AG10803 (cell line): ENCODE measurements at places on chromosomes 11 and 22.

- peak; percentile 91 for DNase-seq
Observed at GRCh38 chr11:122069707-122070360, 46.2 kb downstream of the BLID start.

DNA sequence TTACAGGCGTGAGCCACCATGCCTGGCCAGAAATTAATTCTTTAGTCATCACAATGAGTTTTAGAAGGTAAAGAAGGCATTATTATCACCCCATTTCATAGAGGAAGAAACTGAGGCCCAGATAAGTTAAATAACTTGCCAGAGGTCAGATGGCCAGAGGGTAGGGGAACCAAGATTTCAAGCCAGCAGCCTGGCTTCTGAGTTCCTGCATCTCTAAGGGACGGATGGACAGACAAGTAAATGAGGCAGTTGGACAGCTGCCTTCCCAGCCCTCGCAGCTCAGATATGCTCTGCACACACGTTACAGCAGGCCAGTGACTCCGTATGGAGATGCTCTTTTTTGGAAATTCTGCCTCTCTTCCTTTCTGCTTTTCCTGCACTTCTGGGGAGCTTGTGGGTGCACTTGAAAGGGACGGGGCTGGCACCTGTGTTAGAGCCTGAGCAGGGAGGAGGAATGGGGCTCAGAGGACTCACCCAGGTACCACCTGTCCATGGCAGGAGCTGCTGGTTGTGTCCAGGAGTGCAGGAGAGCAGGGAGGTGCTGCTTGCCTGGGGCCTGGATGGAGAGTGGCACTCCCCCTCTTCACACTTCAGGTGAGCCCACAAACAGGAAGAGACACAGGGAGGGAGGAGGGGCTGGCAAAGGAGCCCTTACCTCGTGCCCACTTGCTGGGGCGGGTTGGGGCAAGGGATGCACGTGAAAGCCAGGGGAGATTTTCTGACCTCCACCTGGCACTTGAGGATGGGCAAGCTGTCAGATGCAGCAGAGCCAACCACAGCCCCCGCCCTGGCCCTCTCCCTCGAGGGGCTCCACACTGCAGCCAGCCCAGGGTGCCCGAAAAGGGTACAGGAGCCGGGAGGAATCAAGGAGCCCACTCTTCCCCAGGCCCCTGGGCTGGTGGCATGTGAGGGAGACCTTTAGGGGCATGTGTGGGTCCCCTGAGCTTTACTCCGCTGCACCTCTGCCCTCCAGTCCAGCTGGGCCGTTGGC is 3.3 kb upstream of the FXYD2 start:
- no peak for DNase-seq

GRCh38 chr22:47009304-47010101 is 247.1 kb downstream of the TBC1D22A start:
- DNase-seq = no peak

DNA sequence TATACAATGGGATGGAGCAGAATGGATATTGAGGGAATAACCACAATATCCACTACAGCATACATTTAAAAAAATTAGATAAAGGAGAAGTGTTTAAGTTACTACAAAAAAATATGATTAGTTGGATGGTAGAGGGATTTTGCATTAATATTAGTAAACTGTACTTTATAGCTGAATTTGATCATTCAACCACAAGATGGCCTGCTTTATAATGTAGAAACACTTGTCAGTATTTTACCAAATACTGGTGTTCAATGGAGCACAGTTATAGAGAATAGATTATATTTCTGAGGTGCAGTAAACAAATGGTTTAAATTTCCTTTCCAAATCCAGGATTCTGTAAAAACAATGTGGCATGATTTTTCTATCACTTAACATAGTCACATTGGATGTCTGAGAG is 818.8 kb upstream of the CHORDC1 start:
- DNase-seq = no peak

GRCh38 chr11:65538915-65539743 is 14.2 kb downstream of the SCYL1 start:
- DNase-seq = no peak

DNA sequence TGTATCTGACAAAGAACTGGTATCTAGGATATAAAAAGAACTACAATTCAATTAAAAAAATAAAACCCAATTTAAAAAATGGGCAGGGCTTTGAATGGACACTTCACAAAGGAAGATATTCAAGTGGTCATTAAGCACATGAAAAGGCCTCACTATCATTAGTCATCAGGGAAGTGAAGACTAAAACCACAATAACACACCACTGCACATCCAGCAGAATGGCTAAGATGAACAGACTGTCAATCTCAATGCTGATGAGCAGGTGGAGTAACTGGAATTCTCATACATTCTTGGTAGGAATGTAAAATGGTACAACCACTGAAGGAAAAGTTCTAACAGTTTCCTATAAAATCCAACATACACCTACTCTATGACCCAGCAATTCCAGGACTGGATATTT is 8.9 kb downstream of the HPS4 start:
- no peak for DNase-seq

GRCh38 chr11:72350752-72351151 is 83.6 kb downstream of the CLPB start:
- no peak for DNase-seq

GRCh38 chr11:102666331-102666957 is 39.1 kb downstream of the MMP27 start:
- DNase-seq = peak; percentile 55

GRCh38 chr11:76689313-76690260 is 19.0 kb upstream of the LRRC32 start:
- DNase-seq = no peak

DNA sequence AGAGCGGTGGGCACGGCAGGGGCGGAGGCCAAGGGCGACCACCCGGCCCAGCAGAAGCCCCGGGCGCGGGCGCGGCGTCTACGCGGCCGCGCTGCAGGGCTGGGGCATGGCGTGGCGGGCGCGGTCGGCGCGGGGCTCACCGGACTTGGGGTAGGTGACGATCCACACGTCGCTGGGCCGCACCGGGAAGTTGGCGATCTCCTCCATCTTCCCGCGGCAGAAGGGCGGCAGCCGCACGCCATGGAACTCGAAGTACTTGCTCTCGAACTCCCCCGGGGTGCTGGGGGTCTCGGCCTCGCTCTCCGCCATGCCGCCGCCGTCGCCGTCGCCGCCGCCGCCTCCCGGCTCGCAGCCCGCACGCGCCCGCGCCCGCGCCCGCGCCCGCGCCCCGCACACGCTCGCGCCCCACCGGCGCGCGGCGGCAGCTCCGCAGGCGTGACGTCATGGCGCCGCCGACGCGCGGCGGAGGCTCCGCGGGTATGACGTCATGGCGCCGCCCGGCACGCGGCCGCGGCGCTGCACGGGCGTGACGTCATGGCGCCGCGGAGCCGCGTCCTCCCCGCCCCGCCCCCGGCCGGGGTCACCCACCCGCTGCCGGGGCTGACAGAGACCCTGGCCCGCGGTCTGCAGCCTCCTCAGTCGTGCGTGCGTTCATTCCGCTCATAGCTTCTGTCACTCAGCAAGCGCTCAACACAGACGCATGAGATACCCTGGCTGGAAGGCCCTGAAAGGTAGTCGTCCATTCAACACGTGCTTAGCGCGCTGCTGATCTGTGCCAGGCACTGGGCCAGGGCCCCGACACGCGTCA is at the start of gene SULT4A1:
SULT4A1 (minus strand) TSS at position 440 of the 808 bp plus-strand sequence; CDS start at position 309, 131 bp downstream.
- no peak for DNase-seq

DNA sequence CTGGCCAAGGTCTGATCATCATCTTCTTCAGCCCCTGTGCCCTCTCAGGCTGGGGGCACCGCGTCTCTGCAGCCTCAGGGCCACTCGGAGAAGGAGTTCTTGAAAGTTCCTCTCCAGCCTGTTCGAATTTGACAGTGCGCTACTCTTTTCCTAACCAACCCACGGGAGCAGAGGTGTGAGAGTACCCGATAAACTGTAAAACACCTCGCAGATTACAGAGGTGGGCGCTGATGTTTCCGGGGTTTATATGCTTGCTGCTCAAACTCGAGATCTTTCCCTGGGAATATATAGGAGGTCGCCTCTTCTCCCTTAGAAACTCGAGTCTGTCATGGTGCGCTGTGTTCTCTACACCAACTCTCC is 515 bp downstream of the CTR9 start:
- no peak for DNase-seq

- no peak for DNase-seq
Observed at GRCh38 chr11:12196872-12197271, 86.5 kb downstream of the MICAL2 start.

DNA sequence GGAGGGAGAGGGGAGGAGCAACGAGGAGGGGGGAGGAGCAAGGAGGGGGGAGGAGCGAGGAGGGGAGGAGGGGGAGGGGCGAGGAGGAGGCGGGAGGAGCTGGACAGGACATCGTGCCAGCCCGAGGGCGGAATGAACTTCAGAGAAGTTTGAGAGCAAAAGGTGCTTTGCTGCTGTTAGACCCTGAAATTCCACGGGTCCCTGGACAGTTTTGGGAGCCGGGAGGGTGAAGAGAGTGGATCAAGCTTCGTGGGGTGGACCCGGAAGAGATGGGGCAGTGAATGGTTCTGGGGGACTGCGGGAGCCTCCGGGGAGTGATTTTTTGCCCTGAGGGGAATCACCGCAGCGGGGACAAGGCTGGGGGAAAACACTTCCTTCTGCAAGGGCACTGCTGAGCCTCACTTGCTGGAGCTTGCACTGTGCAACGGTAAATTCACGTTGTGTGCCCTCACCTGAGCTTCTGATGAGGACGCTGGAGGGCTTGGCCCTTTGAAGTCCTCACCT is 10.7 kb upstream of the NLRP6 start:
- peak; percentile 28 for DNase-seq

DNA sequence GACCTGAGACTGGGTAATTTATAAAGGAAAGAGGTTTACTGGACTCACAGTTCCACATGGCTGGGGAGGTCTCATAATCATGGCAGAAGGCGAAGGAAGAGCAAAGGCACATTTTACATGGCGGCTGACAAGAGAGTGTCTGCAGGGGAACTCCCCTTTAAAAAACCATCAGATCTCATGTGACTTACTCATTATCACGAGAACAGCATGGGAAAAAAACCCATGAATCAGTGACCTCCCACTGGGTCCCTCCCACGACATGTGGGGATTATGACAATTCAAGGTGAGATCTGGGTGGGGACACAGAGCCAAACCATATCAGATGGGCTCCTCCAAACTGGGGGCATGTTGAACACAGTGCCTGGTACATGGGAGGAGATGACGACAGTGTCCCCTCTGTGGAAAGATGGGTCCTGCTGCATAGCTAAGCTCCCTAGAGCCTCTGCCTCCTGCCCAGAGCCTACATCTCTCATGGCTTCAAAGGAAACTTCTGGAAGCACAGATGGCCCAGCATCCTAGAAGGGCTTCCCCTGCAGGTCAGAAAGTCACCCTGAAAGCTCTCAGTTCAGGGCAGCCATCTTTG is 46.1 kb downstream of the MYEOV start:
- DNase-seq = no peak

GRCh38 chr11:122754553-122755322 is 83.6 kb upstream of the CRTAM start:
- no peak for DNase-seq

- DNase-seq = no peak
Observed at GRCh38 chr11:74956397-74957015, 7.4 kb downstream of the SPCS2 start.

DNA sequence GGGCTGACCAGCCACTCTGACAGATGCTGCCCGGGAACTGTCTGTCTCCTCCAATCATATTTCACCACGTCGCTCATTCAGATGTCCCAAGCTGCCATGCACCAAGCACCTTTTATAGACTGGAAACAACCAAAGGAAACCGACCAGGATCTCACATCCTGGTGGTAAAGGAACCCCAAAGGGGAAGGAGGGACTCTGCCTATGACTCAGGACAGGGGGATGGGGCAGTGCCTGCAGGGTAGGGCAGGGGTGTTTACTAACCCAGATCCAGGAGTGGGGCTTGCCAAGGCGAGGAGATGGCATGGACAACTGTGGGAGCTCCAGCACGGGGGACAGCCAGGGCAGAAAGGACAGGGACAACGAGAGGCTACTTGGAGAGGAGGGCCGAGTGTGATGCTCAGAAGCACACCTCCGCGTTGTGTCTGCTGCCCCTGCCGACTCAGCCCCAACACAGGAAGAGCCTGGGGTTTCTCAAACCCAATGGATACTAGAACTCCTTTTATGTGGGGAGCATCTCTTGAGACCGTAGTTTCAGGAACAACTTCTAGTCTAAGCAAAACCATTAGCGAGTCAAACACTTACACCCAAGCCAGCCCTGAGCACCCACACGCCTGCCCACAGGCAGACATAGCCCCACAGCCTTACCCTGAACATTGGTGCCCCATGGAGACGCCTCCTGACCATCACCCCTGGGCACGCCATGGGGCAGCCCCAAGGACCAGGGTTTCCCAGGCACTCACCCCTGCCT is 4.0 kb downstream of the PRODH start:
- no peak for DNase-seq

DNA sequence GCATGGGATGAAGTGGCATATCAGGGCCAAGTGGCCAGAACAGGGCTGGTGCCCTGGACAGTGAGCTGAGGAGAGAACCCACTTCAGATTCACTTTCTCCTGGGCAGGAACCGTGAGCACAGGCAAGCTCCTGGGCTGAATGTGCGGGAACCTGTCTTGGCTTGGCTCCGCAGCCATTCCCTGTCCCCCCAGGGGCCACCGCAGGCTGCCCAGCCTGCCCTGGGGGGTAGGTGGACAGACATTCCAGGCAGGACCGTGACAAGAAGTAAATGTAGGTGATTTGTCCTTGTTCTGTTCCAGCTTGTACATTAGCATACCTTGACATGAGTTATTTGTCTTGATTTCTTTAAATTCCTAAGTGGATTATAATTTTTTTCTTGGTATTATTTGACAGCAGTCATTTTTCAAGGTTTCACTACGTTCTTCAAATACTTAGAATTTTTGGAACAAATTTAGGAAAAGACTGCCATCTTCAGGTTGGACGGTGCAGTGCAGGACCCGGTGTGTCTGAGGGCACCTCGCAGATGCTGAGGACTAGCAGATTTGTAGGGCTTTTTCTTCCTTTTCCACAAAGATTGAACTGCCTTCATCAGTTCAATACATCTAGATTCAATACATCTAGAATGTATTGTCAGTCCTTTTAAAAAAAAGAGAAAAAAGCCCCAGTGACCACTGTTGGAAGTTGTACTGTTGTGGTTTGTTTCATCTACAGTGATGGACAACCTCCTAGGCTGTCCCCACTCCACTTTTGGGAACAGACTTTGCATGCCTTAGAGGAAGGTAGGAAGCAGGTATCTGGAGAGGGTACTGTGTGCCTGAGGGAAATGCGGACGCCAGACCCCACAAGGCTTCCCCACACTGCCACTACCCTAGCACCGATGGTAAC is 115.1 kb upstream of the RASSF10 start:
- peak; percentile 71 for DNase-seq

- DNase-seq = no peak
Observed at GRCh38 chr11:66850235-66850587, 6.7 kb upstream of the LRFN4 start.

- DNase-seq = no peak
Observed at GRCh38 chr11:34158661-34159060, 53.2 kb downstream of the NAT10 start.

- no peak for DNase-seq
Observed at GRCh38 chr22:22423681-22424080, 84.9 kb downstream of the ZNF280B start.
